MG63 (cell line): ENCODE measurements at places on chromosomes 2 and 18.

DNA sequence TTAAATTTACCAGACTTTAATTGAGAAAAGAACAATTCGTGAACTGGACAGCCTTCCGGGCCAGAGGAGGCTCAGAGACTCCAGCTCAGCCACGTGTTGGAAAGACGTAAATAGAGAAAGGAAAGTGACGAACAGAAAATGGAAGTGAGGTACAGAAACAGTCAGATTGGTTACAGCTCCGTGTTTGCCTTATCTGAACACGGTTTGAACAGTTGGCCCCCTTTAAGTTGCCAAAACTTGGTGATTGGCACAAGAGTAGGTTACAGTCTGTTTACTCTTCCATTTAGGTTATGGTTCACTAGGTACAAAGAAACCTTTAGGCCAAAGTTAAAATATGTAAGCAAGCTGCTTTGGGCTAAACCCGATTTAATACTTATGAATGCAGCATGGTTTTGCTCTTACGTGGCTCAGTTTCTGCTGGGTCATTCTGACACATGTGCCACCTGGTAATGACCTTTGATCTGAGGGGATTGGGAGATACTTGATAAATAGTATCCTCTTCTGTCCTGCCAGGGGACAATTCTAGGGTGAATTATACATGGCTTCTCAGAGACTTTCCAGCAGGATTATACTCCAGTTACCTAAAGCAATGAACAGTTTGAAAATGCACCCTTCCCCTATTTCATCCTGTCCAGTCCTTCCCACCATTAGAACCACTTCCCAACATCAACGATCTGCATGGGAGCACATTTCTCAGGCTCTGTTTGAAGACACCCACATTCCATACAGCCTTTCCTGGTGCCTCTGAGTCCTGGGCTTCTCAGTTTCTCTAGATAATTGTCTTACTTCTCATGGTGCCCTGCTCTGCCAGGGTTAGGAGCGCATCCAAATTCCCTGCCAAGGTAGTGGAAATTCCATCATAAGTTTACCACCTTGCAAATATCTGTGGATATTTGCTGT lies 65.1 kb upstream of the TGIF1 start:
- no peak for DNase-seq

DNA sequence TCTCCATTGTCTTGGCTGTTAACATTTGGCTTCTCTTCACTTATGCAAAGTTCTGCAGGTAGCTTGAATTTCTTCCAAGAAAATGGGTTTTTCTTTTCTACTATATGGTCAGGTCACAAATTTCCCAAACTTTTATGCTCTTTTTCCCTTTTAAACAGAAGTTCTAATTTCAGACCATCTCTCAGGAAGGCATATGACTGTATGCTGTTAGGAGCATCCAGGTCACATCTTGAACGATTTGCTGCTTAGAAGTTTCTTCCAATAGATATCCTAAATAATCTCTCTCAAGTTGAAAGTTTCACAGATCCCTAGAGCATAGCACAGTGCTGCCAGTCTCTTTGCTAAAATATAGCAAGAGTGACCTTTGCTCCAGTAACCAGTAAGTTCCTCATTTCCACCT lies 932.5 kb downstream of the DPP10 start:
- DNase-seq, result no peak

- DNase-seq, result no peak
Measured at GRCh38 chr2:121319941-121320340, 34.9 kb upstream of the TFCP2L1 start.

DNA sequence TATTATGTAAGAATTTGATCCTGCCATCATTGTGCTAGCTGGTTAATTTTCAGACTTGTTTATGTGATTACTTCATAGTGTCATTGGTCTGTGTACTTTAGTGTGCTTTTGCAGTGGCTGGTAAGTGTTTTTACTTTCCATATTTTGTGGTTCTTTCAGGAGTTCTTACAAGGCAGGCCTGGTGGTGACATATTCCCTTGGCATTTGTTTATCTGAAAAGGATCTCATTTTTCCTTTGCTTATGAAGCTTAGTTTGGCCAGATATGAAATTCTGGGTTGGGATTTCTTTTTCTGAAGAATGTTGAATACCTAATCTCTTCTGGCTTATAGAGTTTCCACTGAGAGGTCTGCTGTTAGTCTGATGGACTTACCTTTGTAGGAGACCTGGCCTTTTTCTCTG lies 72.8 kb upstream of the MC4R start:
- DNase-seq, result no peak

- DNase-seq, result no peak
Measured at GRCh38 chr2:75432761-75433361, 127.9 kb downstream of the EVA1A start.
